Stimulated activated CD4-positive, alpha-beta T cell treated with anti-CD3 and anti-CD28 coated beads, Interleukin-4, amount 100 ng/mL, for 1 hour (primary cell): ENCODE measurements at places on chromosomes 7 and 10.
A peak's percentile ranks its signal among the peaks of the same experiment; 100 is the strongest.

- DNase-seq, result no peak
These were observed at the start of gene TBX20 for GRCh38 chr7:35253710-35254495. Gene TBX20 (minus strand): TSS chr7:35254100. CDS start chr7:35253620, 480 bp downstream.

DNA sequence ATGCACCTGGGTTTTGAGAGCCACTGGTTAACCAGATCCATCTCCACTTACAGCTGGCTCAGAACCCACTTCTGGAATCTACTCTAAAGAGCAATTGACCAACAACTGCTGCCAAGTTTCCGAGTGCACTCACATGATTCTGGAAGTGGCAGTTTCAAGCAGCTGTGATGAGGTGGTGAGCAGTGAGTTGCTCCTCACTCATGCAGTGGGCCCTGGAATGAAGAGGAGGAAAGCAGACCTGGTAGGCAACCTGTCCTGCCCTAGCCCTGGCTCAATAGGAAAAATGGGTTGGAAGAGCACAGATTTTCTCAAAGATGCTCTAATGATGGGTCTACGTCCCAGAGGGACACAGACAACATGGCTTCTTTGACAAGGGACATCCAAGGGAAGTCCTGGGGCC lies 70.7 kb upstream of the NPY start:
- DNase-seq, result no peak

DNA sequence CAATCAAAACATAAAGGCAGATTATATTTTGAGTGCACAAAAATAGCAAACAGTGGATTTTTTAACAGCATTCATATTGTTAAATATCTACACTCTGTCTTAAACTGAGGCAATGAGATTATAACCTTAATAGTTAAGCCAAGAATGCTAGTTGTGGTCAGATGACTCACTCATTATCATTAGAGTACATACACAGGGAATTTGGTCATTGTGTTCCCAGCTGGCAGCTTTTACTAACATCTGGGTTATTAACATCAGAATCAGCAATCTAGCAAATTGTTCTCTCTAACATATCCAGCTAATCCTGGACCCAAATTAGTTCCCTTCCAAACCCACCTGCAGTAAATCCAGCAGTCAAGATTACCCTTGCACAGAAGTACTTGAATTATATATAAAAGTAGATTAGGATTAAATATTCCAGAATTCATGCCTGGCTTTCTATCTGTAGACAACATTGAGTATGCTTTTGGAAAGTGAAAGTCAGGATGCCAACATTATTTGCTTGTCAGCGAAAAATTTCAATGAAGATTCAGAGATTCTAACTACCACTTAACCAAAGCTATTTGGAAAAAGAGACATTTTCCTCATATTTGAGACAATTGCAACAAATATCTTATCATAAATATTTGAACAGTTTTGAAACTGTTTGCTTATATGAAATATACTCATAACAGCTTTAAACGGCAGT lies 1035.6 kb upstream of the PHF14 start:
- DNase-seq, result no peak

DNA sequence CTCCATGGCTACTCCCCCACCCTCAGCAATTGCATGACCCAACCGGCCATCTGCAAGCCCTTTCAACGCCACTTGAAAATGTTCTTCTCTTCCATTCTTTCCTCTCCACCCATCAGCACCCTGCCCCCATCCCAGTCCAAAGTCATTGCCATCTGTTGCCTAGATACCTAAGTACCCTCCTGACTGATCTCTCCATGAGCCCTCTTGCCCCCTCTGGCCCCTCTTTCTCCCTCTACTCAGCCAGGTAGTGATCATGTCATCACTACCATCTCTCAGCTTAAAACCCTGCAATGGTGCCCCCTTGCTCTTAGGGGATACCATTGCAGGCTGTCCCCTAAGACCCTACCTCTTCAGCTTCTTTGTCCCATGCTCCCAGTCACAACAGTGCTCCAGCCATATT lies 30.5 kb upstream of the BTRC start:
- DNase-seq, result no peak

DNA sequence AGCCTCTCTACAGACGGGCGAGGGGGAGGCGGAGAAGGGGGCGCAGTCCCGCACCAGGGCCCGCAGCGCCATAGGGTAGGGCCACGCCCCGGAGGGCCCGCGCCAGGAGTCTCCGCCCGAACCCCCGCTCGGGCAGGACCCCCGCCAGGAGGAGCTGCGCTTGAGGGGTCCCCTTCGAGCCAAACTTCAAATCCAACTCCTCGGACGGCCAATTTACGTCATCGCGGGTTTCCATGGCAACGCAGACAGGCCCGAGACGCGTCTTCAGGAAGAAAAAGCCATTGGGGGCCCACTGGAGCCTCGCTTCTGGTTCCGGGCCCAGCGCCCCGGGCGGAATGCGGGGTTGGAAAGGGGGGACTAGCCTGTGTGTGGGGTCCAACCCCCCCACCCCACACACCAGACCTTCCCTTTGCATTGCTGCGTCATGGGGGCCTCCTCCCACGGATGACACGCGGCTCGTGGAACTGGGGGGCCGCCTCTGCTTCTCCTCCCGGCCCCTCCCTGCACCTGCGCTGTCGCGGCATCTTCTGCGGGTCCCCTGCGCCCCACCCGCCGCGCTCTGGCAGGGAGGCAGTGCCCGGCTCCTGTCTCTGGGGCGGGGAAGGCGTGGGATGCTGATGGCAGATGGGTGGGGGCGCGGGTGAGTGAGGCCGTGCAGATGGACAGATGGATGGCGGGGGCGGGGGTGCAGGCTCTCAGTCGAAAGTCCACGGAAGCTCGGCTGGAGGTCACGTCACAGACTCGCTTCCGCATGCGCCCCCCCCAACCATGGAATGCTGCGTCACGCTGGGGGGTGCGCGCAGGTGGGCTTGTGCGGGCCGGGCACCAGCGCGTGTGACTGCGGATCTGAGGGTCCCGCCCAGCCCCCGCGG lies 1.2 kb downstream of the CALY start:
- peak; percentile 74 for DNase-seq

DNA sequence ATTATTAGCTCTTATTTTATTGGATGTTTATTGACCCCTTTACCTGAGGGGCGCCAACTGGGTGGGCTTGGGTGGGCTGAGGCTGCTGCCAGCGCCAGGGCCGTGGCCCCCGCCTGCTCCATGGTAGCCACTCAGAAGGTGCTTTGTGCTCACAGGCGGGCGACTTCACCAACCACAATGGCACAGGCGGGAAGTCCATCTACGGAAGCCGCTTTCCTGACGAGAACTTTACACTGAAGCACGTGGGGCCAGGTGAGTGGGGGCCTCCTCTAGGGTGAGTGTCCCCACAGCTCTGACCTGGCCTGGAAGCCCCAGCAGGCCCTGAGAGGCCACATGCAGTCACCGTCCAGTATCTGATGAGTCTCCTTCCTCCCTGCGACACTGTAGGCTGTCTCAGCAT lies 4.1 kb downstream of the PPIF start:
- DNase-seq, result no peak

DNA sequence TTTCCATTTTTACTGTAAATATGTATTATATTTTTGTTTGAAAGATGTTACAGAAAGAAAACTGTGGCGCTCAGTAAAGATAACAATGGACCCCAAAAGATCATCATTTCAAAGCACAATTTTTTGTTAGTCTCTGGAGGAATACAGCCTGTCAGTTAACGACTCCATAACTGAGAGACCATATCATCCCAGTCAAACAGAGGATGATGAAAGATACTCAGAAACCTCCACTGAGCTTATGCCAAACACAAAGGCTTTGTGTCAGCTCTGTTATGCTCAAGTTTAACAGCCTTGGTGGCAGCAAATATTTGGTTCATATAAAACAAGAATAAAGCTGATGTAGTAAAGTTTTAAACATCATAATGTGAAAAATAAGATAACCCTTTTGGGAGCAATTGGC lies 345.1 kb downstream of the NXPH1 start:
- no peak for DNase-seq

GRCh38 chr10:116838143-116838725 lies 11.1 kb upstream of the ENO4 start:
- no peak for DNase-seq

DNA sequence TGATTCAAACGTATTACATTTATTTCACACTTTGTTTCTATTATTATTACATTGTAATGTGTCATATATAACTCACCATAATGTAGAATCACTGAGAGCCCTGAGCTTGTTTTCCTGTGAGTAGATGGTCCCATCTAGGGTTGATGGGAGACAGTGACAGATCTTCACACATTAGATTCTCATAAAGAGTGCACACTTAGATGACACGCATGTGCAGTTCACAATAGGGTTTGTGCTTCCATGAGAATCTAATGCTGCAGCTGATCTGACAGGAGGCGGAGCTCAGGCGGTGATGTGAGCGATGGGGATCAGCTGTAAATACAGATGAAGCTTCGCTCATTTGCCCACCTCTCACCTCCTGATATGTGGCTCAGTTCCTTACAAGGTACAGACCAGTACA lies 36.1 kb downstream of the BMPER start:
- DNase-seq, result no peak

- DNase-seq, result no peak
These were observed 29.2 kb downstream of the FAM3C start for GRCh38 chr7:121366852-121367431.

DNA sequence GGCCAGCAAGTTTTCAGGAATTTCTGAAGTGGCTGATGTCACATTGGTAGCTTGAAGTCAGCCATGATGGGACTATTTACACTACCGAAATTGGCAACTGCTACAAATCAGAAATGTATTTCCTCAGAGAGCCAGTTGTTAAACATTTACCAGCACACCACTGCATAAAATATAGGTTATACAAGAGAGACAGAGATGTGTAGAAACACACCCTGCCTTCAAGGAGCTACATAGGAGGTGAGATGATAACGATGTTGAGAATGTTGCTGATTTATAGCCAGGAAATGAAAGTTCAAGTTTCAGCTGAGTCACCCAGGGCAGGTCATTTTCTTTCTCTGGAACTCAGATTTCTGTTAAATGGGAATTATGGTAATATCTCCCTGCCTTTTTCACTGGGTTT lies 46.0 kb upstream of the TCF7L2 start:
- DNase-seq, result no peak

DNA sequence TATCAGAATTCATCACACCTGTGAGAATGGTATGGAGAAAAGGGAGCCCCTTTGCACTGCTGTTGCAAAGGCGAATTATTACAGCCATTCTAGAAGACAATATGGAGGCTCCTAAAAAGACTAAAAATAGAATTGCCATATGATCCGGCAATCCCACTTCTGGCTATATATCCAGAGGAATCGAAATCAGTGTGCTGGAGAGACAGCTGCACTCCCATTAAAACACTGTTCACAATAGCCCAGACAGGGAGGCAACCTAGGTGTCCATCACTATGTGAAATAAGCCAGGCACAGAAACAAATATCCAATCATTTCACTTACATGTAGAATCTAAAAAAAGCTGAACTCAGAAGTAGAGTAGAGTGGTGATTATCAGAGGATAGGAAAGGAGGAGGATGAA lies 26.0 kb upstream of the GJD4 start:
- DNase-seq, result no peak

GRCh38 chr10:19668116-19668515 lies 148.1 kb upstream of the PLXDC2 start:
- no peak for DNase-seq

DNA sequence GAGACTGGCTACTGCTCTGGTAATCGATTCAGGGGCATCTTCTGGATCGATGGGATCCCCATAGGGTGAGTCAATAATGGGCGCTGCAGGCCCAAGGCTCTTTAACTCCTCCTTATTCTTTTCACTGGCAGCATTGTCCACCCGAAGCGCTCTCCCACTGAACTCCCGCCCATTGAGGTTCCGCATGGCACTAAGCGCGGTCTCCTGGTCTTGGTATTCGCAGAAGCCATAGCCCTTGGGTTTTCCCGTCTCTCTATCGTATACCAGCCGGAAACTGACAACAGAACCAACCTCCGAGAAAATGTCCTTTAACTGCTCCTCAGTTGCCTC lies 285 bp downstream of the CSTF2T start:
- DNase-seq, result no peak

GRCh38 chr10:71900441-71901180 lies 49.6 kb upstream of the PSAP start:
- no peak for DNase-seq

GRCh38 chr10:108852211-108852610 lies 1071.1 kb downstream of the XPNPEP1 start:
- no peak for DNase-seq

GRCh38 chr10:24872049-24872789 lies 80.2 kb downstream of the PRTFDC1 start:
- DNase-seq, result no peak

GRCh38 chr10:5628451-5629302 lies 37.7 kb downstream of the ASB13 start:
- no peak for DNase-seq

DNA sequence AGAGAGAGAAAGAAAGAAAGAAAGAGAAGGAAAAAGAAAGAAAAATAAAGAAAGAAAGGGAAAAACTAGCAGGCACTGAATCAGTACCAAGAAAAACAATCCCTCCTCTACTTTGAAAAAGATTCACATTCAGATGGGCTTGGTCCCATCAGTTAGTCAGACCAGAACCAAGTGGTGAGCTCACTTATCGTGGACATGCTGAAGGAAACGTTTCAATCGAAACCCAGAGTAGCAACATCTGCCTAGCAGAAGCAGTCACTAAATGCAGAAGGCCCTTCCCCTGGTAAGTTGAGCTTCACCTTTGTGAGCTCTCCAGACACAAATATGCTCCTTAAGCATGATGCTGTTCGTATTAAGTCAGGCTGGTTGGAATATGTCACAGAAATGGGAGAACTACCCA lies 167.7 kb downstream of the TRIL start:
- no peak for DNase-seq

DNA sequence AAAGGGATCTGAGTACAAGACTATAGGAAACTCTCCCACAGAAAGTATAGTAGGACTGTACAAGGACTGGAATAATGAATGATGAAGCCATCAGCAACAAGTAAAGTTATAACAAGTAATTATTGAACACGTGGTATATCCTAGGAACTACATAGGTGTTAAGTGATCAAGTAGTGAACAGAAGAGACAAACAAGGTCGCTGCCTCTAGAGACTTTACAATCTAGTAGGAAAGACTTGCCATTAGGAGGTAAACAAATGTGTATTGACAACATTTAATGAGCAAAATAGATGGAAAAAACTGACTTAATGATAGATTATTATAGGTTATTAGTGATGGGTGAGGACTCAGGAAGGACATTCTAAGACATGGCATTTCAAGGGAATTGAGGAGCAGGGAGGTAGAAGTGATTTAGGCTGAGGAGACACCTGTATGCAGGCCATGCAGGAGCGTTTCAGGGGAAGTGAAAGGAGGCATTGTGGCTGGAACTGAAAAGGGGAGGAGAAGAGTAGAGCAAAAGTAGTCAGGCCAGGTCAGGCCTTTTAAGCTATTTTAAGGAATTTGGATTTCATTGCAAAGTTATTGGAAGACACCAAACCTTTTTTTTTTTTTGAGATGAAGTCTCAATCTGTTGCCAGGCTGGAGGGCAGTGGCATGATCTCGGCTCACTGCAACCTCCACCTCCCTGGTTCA lies 8.5 kb upstream of the GLCCI1 start:
- no peak for DNase-seq

- DNase-seq, result no peak
These were observed 95.4 kb downstream of the DYNC2I1 start for GRCh38 chr7:158951725-158952124.
